GM13976 (cell line): ENCODE measurements at places on chromosomes 3 and 15.

- peak; percentile 76 for DNase-seq
Measured at GRCh38 chr15:31080591-31081014, 20.9 kb downstream of the TRPM1 start.

DNA sequence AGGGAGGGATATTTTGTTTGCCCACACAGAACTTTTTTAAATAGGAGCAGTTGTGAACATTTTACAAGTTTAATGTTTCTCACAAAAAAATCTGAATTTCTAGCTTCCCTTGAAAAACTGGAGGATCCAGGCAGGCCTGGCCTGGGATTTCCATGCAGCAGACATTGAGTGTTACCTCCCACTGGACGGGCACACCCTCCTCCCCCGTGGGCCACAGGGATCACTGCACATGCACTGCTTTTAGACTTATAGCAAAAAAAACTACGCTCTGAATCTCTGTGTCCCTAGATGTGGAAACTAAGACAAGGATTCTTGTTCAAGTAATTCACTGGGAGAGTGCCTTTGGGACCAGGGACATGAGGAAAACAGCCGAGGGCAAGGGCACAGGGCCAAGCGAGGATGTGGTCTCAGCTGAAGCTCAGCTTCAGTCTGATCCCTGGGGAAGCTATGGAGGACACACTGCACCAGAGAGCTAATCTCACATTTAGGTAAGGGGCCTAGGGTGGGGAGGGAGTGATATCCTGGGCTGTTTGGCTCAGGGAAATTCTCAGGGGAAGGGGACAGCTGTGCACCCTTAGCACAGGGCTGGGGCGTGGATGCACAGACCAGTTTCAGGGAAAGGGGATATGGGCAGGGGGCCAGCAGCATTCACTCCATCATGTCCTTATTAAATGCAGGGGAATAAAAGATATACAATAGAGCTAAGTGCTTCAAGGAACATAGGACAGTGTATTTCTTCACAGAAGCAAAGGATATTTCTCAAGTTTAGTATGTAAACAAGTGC lies 46.0 kb downstream of the FSIP1 start:
- DNase-seq, result no peak

- no peak for DNase-seq
Measured at GRCh38 chr3:31170932-31171670, 276.6 kb upstream of the GADL1 start.

GRCh38 chr15:99504071-99504822 lies 61.5 kb upstream of the MEF2A start:
- no peak for DNase-seq

DNA sequence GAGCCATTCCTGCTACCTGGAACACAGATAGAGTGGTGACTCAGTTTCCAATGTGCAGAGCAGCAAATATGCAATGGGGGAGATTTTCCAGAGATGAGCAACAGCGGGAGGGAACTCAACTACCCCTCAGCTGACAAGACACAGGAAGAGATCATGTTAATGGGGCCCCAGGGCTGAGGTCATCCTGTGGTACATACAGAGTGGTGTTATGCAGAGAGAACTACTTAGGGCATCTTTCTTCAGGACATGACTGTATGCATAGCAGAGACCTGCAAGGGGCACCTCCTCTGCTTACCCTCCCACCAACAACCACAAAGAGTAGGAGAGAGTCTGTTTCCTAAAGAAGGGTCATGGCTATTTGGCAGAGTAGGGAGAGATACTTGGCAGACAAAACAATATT lies 6.8 kb upstream of the TBC1D5 start:
- no peak for DNase-seq

DNA sequence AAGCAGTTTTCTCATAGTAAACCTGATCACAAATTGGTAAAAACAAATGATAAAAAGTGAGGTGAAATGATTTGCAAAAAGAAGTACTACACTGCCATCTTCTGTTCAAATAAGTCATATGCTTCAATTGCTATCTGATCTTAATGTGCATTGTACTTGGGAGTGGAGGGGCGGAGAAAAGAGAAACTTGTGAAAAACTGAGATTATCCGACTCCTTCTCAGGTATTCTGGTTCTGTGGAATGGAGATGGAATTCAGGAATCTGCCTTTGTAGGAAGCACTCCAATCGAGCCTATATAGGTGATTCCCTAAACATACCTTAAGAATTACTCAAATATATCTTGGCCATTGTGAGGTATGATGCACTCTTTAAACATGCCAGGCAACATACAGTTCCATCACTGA lies 180.6 kb downstream of the CHL1 start:
- peak; percentile 21 for DNase-seq

- DNase-seq, result no peak
Measured at GRCh38 chr3:182521339-182521738, 272.0 kb upstream of the ATP11B start.

DNA sequence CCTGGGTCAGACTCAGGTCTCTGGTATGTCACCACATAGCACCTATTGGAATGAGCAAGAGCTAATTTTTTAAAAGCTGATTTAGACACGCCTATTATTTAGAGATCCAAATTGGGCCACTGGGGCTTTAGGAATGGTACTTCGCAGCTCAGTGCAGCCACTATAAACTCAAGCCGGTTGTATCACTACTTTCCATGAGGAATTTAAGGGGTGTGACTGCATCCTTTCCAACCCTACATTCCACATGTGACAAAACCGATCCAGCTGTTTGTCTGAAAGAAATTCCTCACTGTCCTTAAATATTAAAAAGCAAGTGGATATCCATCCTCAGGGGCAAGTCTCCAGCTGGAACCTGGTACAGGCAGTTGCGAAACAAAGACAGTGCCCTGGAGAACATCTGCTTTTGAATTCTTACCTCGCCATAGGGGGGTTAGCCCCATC lies 12.8 kb downstream of the VGLL3 start:
- no peak for DNase-seq

DNA sequence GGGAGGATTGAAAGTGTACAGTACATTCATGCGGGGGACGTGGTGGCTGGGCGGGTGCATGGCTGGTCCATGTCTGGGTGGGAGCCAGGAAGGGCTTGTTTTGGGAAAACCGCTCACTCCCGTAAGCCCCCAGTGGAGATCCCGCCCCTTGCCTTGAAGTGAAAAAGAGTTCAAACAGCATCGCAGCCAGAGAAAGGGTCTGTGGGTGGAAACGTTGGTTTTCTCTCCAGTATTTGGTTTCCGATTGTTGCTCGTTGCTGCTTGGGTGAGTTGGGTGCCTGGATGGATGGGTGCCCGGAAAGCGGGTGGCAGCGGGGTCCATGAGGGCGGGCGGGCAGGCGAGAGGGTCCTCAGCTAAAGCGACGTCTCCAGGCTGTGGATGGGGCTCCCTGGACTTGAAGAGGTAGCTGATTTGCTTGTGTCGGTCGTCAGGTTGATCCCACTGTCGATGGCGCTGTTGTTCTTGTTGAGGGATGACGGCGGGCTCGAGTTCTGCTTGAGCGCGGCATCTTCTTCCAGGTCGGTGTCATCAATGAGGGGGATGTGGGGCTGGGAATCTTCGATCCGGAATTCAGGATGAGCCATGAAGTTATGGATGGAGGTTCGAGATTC lies 7.7 kb upstream of the SEC13 start:
- DNase-seq, result no peak

- peak; percentile 51 for DNase-seq
Measured at GRCh38 chr3:128348805-128349531, 117.7 kb downstream of the DNAJB8 start.
